ENCODE measurements at places on chromosomes 4 and X.
A peak's percentile ranks its signal among the peaks of the same experiment; 100 is the strongest.

- peak; percentile 52 for DNase-seq
These were observed 247.4 kb upstream of the CTSO start for GRCh38 chr4:156201050-156201449.

GRCh38 chr4:107837776-107838618 lies 13.3 kb downstream of the SGMS2 start:
- no peak for DNase-seq

- no peak for DNase-seq
These were observed 613.1 kb upstream of the HS3ST1 start for GRCh38 chr4:12041828-12042227.

DNA sequence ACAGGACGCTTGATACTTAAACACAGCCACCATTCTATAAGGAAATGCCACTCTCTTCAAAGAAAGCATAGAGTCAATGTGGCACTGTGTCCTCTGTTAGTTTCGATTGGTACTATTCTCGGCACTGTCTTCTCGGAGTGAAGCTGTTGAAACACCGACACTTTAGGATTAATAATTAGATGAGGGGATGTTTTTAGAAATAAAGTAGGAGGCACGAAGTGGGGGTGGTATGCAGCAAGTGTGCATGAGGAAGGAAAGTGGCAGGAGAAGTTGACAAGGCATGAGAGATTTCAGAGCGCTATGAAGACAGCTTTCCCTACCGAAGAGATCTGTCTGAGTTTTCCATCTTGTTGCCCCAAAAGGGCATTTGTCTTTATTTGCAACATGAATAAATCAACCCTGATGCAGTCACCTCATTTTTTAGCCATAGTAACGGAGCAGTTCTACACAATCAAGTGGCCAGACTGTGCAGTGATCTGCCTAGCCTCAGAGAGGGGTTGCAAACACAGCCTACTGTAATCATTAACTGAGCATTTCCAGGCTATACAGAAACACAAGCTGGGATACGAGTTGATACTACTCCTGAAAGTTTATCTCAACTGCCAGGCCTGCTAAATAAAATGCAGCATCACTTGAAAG lies 8.3 kb downstream of the GPRIN3 start:
- DNase-seq: no peak

GRCh38 chr4:40800064-40800463 lies 50.3 kb downstream of the NSUN7 start:
- DNase-seq: no peak

- DNase-seq: no peak
These were observed 91.8 kb upstream of the POU3F4 start for GRCh38 chrX:83416273-83416672.

- no peak for DNase-seq
These were observed 711.2 kb upstream of the NDST4 start for GRCh38 chr4:115824630-115825029.

- no peak for DNase-seq
These were observed 38.1 kb downstream of the PNPLA4 start for GRCh38 chrX:7889135-7889534.

- no peak for DNase-seq
These were observed 84.6 kb upstream of the PACRGL start for GRCh38 chr4:20615486-20616260.

DNA sequence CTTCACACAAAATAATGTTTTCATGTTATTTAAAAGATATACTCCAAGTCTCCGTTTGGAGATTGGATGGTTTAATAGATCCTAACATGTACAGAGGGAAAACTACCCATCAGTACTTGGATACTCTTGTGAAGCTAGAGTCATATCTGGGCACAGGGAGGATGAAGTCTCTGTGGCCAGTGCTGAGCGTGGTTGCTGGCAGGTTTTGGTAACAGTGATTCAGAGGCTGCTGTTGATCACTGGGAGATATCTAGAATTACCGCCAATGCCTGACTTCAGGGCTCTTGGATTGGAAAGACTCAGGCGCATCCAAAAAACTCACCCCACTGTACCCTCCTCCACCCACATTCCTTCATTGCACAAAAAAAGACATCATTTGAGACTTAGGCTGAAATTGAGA lies 107.2 kb upstream of the PGRMC2 start:
- DNase-seq: no peak

DNA sequence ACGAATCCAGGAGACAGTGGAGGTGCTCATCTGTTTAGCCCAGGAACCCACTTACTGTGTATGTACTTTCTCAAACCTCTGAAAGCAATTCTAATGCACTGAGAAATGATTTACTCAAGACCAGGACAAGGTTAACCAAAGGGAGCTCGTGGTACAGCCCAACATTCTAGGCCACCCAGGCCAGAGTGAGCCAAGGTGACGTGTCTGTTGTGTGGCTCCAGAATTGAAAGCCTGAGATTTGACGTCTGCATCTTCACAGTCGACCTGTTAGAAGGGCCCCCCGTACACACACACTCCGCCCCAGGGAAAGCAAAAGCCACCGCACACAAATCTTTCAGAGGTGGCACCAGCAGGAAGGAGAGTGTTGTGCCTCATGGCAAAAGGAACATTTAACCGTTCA lies 2.3 kb downstream of the MAP3K15 start:
- DNase-seq: no peak

GRCh38 chr4:87005690-87006425 lies 71.0 kb downstream of the AFF1 start:
- peak; percentile 46 for DNase-seq

DNA sequence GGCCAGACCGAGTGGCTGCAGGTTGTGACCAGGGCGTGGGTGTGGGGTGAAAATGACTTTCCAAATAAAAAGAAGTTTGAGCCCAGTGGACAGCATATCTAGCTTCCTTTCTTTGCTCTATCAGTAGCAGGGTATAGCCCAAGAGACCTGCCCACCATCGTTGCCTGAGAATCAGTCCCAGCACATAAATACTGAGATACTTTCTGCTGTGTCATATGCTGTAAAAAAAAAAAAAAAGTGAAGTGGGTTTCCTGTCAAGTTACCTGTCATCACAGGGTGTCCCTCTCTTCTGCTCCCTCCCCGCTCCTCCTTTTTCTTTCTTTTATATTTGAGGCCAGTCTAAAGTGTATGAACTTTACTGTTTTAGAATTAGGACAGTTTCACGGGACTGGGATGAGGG lies 330.3 kb upstream of the BOD1L1 start:
- no peak for DNase-seq

DNA sequence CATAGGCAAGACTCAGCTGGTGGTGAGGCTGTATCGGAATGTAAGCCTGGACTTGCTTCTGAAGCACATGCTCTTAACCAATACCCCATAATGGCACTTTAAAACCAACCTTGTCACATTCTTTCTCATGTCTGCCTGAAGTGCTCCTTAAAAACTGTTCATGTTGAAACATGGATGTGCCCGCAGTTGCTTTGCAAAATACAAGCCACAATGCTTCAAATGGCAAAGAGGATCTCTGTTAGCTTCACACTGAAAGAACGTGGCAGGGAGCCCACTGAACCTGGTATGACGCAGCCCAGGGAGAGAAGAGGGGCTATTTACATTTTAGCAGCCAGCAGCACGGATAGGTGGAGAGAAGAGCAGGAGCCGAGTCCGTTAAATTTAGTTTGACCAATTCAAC lies 29.3 kb downstream of the SOD3 start:
- no peak for DNase-seq

- DNase-seq: no peak
These were observed 22.2 kb downstream of the CLCN4 start for GRCh38 chrX:10178866-10179463.

DNA sequence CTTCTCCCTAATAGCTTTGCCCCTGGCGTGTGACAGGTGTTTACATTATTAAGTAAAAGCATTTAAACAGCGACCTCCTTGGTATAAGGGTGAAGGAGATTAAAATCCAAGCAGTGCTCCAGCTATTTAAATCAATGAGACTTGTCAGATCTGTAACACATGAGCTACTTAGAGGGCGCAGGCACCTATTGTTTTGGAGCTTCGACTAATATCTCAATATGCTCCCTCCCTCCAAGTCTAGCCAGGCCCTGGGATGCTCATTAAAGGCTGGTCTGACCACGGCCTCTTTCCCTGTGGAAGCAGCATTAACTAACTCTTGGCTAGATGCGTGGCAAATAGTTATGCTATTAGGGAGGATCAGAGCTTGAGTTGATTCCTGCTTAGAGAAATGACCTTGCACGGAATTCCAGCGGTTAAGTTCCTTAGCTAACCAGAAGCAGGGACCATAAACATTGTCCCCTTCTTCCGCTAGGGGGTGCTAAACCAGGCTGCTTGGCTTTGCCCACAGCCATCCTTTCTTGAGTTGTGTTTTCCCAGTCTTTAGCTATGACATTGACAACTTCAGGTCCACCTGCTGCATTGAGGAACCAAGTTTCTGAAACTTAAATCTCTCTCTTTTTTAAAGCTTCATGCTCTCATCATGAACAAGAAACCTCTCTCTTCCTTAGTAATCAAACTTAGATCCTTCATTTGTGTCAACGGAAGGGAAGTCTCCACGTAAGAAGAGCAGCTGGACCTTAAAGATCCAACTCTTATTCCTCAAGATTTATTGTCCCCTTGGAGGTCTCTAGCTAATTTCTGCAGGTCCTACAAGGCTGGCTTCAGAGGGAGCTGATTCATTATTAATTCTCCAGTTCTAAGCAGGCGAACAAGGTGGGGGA lies 80.7 kb upstream of the IGFBP7 start:
- peak; percentile 60 for DNase-seq

DNA sequence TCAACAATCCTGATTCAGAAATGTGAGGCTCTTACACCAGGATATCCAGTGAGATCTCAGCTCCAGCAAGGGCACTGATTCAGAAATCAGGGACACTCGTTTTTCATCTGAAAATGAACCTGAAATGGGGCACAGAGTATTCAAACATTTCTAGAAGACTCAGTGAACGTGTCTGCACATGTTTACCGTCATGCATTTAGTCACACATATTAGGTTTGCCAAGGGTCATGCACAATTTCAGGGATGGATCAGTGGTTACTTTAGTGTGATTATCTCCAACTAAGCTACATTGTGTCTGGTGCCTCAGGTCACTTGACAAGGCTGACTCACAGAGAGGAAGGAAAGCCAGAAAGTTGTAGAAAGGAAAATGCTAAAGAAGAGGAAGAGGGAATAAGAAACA lies 33.6 kb upstream of the SPANXN2 start:
- DNase-seq: no peak

DNA sequence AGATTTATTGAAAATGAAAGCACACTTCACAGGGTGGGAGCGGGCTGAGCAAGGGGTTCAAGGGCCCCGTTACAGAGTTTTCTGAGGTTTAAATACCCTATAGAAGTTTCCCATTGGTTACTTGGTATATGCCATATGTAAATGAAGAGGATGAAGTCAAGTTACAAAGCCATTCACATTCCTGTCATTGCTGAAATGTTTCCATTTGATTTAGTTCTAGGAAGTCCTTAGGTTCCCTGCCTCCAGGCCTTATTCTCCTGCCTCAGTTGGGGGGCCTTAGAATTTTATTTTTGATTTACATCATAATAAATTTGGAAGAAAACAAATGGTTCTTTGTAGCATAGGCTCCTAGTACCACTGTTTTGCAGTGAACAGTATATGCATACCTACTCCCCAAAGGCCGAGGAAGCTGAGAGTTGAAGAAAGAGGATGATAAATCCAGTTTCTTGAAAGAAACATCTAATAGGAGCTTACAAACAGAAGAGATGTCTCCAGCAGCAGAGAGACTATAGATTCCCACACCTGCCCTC lies 31.8 kb downstream of the SERTM2 start:
- DNase-seq: no peak

DNA sequence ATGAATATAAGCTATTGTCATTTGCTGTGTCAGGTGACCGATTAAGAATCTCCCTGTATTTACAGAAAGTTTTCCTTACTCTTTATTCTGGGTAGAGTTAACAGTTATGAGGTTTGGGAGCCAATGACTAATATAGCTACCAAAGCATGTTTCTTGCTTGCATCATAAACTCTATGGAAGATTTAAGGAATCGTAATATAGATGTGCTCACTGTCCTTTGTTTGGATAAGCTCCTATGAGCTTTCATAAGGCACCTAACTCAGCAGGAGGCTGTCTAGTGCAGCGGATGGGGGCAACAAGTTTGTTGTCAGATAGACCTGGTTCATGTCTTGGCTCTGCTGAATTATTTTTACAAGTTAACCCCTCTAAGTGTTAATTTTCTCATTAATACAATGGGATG lies 75.0 kb upstream of the PAQR3 start:
- no peak for DNase-seq

GRCh38 chr4:187798385-187798784 lies 197.2 kb upstream of the ZFP42 start:
- no peak for DNase-seq

DNA sequence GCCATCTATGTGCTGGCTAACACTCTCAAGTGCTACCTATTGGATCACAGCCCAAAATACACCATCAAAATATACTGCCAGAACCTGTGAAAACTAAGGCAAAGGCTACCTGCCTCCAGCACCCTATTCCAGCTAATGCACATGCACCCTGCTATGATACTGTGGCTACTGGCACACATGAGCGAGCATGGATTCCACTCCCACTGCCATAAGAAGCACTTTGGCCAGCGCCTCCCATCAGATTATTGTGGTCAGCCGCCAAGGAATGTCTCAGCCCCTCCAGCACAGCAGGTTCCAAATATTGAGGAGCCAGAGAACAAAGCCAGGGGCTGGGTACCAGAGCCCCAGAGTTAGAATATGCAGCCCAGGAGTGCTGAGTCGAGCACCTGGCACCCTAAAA lies 32.5 kb upstream of the TMPRSS11F start:
- no peak for DNase-seq

GRCh38 chr4:138181287-138181686 lies 60.9 kb downstream of the SLC7A11 start:
- no peak for DNase-seq

GRCh38 chrX:17529151-17529745 lies 154.2 kb downstream of the NHS start:
- no peak for DNase-seq

DNA sequence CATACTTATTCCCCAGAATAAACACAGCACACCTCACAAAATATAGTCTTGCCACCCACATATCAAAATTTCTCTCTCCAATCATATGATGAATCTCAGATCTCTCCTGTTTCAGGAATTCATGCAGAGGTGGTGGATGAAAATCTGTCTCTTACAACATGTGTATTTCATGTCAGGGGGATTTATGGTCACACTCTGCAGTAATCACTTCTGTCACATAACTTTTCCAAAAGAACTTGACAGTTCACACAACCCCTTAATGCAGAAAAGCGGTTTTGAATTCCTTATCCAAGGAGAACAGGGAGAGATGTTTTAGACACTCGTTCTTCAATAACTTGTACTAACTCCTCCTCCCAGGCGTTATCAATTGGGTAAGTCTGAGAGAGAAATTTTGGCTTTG lies 180.5 kb upstream of the ETNPPL start:
- no peak for DNase-seq

GRCh38 chr4:33071535-33071934 lies 2351.4 kb downstream of the PCDH7 start:
- no peak for DNase-seq

DNA sequence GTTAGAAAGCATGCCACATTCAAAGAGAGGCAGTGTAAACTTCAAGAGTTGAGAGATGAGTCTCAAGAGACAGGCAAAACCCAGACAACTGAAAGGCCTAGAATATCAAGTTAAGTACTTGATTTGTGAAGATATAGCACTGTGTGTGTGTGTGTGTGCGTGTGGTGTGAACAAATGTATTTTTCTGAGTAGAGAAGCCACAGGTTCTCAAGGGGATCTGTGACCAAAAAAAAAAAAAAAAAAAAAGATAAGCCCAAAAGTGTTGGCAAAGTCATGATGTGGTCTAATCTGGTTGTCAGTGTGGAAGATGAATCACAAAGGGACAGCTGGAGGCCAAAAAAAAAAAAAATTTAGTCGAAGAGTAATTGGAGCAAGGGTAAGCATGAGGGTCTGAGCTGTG lies 3.9 kb downstream of the RIPPLY1 start:
- no peak for DNase-seq

- peak; percentile 42 for DNase-seq
These were observed 337 bp downstream of the STIM2 start for GRCh38 chr4:26860922-26861433.
